Thymus (tissue), 14 donors: ENCODE measurements at places on chromosomes 16 and 17.

DNA sequence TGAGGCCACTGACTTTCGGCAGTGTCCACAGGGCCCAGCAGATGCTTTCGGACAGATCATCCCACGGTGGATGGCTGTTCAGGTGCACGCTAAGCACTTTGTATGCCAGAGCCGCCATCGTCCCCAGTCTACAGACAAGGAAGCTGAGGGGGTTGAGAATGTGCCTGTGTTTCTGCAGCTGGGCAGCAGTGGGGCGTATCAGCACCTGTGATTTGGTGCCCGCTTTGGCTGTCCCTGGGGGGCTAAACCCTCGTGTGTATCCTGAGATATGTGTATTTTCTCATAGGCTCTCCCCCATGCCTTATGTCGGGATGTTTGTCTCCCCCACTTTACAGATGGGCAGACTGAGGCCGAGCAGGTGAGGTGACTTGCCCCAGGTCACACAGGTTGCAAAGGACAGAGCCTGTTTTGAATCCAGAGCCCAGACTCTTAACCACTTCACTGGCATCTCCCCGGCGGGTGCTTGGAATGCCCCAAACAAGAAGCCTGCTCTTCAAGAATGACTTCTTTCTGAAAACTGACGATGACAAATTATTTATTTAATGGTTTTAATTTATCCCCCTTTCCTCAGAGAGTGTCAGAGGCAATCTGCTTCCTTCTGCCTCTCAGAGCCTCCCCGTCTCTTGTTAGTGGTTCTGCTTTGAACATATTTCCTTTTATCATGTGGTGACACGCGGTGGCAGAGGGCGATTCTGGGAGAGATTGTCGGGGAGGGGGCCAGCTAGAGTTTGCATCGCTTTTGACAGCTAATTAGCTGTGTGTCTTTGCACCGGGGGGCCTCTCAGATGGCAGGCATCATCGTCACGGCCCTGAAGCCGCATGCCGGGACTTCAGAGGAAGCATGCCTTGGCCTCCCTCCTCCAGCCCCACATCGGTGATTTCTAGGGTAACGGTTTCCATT, 149.6 kb upstream of the CIBAR2 start:
- DNase-seq = peak; percentile 35

DNA sequence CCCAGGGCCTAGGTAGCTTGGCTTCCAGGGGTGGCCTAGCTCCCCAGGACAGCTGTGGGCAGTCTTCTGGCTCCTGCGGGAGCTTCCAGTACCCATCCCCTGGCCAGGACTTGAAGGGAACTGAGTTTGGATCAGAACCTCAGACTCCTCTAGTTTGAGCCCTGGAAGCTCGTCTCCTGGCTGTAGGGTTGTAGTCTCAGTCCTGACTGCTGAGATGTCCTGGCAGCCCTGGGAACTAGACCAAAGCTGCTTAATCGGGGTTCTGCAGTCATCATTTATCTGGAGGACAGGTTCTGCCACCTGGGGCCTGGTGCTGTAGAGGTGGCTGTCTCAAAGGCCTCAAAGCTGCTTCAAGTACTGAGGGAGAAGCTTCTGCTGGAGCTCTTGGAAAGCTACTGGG, 163.7 kb downstream of the WSCD1 start:
- no peak for DNase-seq

- no peak for DNase-seq
Observed at GRCh38 chr17:72616447-72616846, 476.0 kb downstream of the SLC39A11 start.

DNA sequence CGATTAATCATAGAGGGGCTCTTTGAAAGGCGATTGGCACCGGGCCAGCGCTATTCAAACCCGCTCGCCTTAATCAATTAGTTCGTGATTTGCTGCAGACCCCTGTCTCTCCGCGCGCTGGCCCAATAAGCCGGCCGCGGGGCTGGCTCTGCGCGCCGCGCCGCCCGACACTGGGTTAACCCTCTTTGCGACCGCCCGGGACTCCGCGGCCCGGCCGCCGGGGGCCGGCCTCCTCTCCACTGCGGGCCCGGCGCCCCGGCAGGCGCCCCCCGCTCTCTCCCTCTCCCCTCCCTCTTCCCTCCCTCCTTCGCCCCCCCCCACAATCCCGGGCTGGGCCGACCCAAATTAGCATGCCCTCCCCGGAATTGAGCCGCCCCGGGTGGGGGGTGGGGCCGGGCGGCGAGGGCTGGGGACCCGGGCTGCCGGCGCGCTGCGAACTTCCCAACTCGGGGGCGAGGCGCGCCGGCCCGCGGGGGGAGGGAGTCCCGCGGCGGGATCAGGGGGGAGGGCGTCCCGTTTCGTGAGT, 428 bp upstream of the SALL1 start:
- no peak for DNase-seq

- no peak for DNase-seq
Observed at GRCh38 chr17:80847496-80848230, 144.0 kb upstream of the CHMP6 start.

GRCh38 chr17:9465210-9465921, 110.3 kb downstream of the STX8 start:
- DNase-seq = no peak

DNA sequence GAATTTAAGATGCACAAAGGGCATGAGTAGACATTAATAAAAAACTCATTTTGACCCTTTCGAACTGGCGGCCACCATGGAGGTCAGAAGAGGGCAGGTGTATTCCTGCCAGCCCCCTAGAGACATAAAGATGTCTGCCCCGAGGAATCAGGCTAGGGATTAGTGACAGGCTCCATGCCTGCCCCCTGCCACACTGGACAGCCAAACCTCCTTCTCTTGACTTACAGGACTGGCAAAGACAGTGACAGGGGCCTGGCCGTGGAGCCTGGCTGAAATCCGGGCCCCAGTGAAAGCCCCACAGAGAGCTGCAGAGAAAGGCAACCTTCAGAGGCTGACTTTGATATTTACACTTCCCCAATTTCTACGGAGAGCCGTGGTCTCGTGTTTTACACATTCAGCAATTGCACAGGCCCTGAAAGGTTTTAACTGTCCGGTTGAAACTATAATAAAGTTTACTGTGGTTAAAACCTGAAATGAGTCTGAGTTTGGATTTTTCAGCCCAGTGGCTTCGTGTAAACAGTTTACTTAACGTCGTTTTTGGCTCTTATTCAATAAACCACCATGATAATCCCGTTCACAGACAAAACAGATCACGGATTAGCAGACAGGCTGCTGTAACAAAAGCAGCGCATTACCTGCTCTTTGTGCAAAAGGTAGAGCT, 243.9 kb upstream of the MYOCD start:
- no peak for DNase-seq

DNA sequence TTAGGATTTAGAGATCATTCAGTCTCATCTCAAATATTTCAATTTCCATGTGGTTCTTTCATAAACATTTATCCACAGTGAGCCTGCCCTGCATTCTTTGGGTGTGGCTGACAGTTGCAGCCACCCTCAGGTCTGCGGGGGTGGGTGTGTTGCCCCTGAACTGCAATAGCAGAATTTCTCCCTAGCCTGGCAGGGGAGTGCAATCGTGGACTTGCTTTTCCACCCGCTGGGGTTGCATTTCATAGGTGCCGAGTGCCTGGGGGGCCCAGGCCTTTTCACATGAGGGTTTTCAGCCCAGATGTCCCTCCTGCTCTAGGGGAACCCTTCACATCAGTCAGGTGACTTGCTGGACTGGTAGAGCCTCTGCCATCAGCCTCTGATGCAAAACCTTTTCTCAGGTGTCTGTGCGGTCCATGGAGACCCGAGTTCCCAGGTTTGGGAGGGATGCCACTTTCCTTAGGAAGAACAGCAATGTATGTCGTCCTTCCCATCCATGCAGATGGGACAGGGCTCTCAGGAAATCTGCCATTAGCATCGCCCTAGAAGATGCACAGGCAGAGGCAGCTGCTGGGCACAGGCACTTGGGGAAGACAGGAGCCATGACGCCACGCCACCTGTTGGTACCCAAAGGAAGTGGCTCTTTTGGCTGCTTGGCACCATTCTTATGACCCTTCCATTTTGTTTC, 2.4 kb upstream of the USP36 start:
- DNase-seq = no peak

DNA sequence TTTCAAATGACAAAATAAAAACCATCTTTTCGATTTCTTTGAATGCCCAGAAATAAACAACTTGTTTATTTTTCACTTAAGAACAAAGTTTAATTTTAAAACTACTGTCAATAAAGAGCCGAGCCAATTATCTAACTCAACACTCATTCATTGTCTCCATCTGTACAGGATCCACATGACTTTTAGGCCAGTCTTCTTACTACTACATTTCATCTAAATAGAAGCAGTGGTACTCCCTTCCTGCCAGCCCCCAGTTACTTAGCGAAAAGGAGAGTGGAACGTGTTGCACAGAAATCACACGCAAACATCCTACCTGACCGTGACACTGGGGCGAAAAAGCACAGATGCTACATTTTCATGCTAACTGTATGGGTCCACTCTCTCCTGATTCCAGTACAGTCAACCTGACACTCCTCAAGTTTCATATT, 1.2 kb downstream of the GNA13 start:
- no peak for DNase-seq

- peak; percentile 59 for DNase-seq
Observed at GRCh38 chr16:50548125-50548908, at the start of gene NKD1. NKD1 (plus strand) TSS chr16:50548396; CDS start chr16:50548554, 158 bp downstream.

DNA sequence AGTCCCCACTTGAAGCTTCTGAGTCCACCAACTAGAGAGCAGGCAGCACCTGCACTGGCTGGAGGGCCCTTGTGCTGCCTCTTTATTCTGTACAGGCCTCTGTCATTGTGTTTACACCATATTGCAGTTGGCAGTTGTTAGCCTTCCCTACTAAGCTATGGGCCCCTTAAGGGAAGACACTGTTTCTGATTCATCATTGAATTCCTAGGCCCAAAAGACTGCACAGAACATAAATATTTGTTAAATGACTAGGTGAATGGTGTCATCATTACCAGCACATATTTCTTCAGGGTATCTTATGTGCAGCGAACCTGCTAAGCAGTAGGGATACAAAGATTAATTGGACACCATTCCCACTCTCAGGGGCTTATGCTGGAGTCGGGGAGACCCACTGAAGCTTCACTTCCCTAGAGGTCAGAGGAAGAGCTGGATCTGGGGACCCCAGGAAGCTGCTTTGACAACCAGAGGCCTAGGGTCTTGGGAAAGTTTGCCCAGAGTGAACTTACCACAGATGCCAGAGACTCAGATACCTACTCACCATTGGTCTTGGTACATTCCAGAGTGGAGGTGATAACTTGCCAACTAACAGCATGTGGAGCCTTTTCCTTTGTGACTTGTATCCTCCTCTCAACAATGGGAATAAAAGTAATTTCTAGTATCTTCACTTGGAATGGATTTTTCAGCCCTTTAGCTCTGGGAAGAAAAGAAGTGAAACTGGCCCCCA, 28.7 kb upstream of the DDX52 start:
- no peak for DNase-seq

- DNase-seq = no peak
Observed at GRCh38 chr17:64938290-64938689, 19.0 kb upstream of the LRRC37A3 start.

DNA sequence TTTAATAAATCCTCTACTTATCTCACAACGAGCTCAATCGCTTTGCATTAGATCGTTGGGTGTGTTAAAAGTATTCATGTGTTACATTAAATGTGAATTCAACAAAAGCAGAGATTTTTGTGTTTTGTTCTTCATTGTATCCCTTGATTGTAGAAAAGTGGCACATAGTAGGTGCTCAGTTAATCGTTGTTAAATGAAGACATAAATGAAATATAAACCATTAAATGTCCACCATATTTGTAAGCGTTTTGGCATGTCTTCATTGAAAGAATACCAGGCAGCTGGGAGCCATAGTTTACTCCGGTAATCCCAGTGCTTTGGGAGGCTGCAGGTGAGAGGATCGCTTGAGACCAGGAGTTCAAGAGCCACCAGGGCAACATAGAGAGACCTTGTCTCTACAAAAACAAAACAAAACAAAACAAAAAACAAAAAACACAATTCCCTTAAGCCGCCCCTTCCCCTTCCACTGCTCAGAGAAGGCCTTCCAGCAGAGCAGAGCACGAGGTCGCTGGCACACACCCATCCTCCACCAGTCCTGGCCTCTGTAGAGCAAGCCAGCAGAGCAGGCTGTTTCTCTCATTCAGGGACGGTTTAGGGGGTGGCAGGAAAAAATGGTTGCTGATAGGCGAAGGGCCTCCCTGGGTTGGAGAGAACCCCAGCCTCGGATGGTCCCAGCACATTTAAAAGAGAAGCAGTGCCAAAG, 673 bp upstream of the CHD9 start:
- DNase-seq = peak; percentile 30

DNA sequence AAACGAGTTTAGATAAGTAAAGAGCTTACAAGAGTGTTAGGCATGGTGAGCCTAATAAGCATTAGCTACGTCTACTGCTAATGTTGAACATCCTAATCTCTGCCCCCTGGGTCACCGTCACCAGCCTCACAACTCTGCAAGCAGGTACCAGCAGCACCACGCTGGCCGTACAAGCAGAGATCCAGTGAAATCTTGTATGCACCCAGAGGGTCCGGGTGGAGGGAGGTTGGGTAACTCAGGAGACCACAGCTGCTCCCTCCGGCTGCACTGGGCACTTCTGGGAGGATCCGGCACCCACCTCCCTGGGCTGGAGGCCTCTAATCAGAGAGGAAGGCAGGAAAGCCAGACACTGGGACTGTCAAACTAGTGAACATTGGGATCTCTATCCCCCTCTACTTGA, 8.4 kb upstream of the OR1F1 start:
- DNase-seq = no peak

GRCh38 chr17:27793906-27794569, 6.3 kb downstream of the NOS2 start:
- DNase-seq = no peak

- DNase-seq = peak; percentile 86
Observed at GRCh38 chr16:82655072-82655714, 28.4 kb downstream of the CDH13 start.

DNA sequence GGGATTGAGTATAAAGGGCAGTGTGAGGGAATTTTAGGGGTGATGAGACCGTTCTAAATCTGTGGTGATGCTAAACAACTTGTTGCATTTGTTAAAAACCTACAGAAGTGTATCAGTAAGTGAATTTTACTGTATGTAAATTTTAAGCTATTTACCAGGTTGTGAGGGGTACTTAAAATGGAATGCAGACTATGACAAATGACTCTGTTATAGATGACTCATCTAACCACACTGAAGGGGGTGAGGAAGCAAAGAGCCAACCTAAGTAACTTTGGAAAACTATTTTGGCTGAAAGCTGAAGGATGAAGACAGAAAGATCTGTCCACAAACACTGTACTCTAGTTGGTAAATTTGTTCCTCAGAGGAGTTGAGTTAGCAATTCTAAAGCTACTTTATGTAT, 5.3 kb upstream of the MKS1 start:
- DNase-seq = no peak

DNA sequence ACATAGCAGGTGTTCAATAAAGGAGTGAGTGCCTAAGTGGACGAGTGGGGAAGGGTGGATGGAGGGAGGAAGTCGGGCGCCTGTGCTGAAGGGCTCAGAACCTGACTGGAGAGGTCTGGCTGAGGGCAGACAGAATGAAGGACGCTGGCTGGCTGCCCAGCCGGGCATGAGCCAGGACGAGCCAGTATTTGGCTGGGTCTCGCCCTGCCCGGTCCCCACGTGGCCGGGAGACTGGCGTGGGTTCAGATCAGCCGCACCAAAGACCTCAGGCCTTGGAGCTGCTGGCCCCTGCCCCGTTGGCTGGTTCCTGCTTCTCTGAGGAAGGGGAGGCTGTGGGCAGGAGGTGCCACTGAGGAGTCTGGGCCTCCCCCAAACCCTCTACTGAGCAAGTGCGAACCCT, 79.8 kb downstream of the ENGASE start:
- no peak for DNase-seq
